ENCODE measurements at places on chromosomes 2 and 18.

- DNase-seq = peak; percentile 75
Measured at GRCh38 chr2:239277401-239278085, 123.3 kb downstream of the HDAC4 start.

DNA sequence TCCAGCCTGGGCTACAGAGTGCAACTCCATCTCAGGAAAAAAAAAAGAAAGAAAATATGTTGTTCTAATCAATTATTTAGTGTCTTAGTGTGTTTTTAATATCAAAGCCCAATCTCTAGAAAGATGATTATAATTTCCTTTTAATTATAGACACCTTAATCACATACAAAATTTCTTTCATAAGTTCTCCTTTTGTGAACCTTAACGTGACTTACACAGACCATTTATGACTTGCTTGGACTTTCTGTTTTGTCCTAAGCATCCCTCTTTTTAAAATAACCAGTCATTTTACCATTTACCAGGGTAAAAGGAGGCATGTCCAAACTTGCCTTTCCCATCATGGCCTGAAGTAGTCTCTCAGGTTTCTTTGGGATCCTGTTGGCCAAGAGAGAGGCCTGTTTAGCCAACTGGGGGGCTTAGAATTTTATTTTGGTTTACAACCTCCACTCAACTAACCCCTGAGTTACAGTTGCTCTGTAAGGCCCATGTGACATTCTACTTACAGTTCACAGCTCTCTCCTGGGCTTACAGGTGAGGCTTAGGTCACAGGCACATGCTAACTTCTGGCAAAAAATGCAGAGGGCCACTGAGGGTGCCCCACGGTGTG, 23.9 kb upstream of the GPR155 start:
- DNase-seq = no peak

DNA sequence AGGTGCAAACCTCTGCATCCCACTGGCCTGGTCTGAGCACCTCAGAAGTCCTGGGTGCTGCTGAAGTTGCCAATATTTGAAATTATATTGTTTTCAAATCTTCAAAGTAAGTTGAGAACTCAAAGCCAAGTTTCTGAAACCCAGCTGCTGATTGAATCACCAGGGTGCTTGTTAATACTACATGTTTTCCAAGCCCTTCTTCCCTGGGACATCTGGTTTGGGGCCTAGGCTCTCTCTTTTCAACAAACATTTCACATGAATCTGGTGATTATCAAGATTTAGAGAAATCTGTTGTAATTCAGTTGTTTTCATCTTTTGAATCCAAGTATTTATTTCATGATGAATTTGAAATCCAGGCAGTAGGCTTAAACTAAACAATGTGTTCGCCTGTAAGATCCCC, 24.4 kb downstream of the MLPH start:
- no peak for DNase-seq

DNA sequence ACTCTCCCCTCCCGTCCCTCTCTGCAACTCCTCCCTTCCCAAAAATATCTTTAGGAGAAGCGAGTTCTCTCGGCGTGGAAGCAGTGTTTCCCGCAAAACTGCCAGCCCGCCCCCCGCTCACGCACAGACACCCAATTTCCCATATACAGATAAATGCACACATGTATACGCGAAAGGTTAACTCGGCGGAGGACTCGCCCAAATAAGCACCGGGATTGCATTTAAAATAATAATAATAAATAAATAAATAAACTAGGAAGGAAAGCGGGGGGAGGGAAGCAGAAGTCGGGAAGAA, 70.0 kb upstream of the PSMD14 start:
- DNase-seq = no peak

- DNase-seq = no peak
Measured at GRCh38 chr2:127528487-127528886, 2.2 kb upstream of the IWS1 start.

GRCh38 chr2:205895981-205896655, 189.9 kb downstream of the INO80D start:
- no peak for DNase-seq

DNA sequence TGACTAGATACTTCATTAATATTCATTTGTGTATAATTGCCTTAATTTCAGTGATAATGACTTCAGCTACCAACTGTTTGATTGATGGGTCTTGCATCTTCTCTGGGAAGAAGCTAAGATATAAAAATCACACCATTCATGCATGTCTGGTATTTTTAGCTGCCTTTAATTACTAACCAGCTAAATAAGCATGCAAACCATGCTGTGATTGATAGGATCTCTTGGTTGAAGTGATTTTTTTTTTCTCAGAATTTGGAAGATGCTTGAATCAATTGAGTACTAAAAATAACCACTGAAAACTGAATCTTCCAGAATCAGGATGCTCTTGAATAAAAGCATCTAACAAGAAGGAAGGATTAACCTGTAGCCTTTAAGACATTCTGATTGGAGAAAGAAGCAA, 668.8 kb downstream of the TDRD15 start:
- DNase-seq = no peak

GRCh38 chr2:168237741-168238140, 9.7 kb downstream of the STK39 start:
- DNase-seq = no peak

GRCh38 chr2:9336576-9337314, 86.6 kb downstream of the ITGB1BP1 start:
- no peak for DNase-seq

DNA sequence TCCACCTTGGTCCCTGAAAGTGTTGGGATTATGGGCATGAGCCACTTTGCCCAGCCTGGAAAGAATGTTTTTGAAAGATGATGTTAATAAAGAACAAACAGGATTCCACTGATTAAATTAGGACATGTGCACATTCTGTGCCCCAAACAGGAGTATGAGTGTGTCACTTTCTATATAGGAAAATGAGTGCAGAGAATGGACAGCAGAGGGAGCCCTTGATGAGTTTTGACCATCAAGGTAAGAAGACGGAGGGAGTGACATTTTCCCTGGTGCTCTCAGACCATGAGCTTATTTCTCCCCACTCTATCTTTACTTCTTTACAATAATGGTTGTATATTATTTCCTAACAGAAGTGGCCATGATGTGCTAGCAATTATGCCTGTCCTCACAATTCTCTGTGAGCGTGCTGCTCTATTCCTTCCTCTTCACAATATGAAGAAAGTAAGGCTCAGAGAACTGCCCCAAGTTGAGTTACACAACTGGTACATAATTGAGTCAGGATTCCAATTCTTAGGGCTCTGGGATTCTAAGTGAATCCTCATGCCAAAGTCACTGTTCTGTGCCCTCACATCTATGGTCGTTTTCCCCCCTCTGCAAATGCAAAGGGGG, 20.6 kb downstream of the RPL37A start:
- DNase-seq = peak; percentile 71

DNA sequence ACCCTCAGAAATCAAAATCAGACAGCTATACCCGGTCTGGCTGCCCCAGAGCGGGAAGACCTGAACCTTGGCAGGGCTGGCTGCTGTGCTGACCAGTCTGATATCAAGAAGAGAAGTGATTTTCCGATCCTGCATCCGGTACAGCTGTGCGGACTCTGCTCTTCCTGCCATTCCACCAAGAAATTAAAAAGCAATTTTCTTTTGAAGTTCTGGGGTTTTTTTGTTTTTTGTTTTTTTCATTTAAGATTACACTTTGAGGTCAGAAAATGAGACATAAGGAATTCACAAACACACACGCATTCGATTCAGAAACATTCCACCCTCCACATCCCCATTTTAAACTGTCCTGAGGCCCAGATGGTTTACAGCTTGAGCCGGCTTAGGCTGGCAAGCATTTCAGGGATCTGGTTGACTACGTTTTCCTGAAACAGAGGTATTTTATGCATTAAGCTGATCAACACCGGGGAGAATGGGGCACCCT, 156.5 kb downstream of the COL6A3 start:
- DNase-seq = no peak

GRCh38 chr2:100113990-100114433, 28.4 kb downstream of the AFF3 start:
- no peak for DNase-seq

- no peak for DNase-seq
Measured at GRCh38 chr18:37219257-37219656, 346.3 kb downstream of the CELF4 start.

DNA sequence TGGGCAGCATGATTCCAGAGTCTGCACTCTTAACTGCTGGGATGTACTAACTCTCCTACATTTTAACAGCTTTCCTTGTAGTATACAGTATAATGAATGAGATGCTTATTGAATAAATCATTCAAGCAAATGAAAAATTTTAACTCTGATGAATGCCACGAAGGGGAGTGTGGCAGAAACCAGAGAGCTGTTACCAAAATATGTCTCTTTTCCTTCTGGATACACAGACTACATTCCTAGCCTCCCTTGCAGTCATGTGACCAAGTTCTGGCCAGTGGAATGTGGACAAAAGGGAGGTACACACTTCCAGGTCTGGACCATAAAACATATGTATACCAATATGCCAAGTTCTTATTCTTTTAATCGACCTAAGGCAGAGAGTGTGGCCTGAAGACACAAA, 1.7 kb upstream of the EML4 start:
- DNase-seq = no peak

DNA sequence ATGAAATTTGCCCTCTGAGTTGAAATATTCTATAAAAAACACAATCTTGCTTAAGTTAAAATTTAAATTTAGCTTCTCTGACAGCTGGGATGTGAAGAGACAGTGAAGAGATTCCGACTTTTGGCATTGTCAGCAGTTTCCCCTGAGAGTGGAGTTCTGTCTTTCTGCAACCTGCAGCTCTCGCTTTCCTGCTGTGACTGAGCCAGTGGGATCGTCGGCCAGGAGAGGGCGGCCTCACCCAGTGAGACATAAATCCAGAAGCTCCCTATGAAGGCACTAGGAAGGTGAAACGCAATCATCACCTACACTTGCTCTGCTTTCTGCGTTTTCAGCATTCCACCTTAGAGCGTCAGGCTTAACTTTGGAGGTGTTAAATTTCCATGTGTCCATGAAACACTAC, 75.4 kb upstream of the HNMT start:
- DNase-seq = no peak

DNA sequence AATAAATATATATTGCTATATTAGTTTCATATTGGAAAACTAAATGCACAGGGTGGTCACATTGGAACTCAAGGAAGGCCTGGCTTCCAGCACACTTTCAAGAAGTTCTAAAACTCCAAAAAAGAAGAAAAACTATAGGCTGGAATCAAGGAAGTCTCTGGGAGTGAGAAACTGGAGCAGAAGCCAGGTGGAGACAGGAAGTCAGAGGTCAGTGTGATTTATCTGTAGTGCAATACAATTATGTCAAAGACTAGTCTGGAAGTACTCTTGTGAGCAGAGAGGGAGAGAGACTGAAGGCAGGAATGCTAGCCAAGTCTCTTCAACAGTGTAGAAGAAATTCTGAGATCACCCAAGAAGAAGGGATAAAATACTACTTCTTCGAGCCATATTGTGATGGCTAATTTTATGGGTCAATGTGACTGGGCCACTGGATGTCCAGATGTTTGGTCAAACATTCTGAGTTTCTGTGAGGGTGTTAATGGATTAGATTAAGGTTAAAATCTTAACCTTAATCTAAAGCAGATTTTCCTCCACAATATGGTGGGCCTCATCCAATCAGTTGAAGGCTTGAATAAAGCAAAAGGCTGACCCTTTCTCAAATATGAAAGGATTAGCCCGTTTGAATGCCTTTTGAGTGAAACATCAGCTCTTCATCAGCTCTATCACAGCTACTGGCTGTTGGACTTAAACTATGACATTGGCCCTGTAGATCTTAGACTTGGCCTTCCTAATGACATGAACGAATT, 208.0 kb downstream of the TDRD15 start:
- no peak for DNase-seq

- DNase-seq = no peak
Measured at GRCh38 chr18:13538630-13539029, 187.7 kb downstream of the FAM210A start.

- DNase-seq = no peak
Measured at GRCh38 chr2:227996366-227996765, 124.9 kb downstream of the DAW1 start.

DNA sequence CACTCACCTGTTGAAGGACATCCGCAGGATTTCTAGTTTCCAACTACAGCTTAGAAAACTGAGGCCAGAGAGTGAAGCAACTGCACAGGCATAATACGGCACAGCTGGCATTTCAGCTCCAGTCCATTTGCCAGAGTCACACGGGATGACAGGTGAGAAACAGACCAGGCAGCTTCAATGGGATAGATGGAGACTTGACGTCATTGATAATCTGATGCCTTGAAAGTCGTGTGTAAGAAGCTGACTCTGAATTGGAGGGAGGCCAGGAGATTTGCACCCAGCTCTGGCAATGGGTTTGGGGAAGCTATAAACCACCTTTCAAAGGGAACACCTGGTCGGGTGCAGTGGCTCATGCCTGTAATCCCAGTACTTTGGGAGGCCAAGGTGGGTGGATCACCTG, 12.4 kb upstream of the DNMT3A start:
- no peak for DNase-seq

GRCh38 chr2:136215908-136216472, 98.0 kb upstream of the CXCR4 start:
- DNase-seq = no peak

- DNase-seq = no peak
Measured at GRCh38 chr2:204268971-204269370, 276.3 kb upstream of the PARD3B start.

DNA sequence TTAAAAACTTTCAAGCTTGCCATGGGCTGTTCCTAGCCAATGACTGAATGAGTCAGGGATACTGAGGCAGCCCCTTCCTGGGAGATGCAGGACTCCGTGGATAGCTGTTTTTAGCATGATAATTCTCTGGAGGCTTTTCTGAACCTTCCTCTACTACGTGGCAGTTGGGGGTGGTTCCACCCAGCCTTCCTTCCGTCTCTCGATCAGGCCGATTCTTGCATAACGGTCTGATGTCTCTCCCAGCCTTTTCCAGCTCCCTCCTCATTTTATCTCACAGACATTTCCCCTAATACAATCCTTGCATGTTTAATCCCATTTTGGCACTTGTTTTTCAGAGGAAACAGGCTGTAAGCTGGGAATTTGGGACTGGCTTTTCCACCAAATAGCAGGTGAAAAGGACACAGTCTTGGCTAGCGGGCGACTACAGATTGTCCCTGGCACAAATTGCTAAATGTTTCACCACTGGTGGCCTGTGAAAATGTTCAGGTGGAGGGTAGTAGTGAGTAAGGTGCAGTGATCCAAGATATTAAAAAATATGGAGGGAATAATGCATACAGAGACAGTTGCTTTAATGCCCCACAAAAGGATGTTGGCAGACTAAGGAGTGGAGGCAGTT, 21.0 kb upstream of the CTLA4 start:
- no peak for DNase-seq

DNA sequence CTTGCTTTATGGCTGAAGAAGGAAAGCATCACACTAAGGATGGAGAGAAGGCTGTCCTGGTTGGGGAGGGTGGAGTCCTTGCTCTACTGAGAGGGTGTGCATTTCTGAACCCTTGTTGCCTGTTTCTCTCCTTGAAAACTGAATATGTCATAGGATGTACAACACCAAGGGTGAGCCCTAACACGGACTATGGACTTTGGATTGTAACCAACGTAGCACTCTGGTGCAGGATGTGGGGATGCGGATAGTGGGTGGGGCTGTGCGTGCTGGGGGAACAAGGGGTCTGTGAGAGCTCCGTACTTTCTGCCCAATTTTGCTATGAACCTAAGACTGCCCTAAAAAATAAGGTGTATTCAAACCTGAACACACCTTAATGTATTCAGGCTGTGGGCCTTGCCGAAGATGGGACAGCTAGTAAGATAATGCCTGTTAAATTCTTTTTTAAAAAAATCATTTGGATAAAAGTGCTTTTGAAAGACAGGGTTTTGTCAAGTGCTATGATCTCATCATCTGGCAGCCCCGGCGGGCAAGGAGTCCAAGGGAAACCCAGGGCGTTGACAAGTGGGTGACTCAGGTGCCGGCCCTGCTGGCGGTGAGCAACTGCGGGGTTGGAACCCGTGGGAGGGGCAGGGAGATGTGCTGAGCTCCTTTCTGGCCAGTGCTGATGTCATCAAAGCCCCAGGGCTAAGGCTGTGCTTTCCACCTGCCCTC, 54.0 kb downstream of the GATA6 start:
- DNase-seq = no peak
